ENCODE measurements at places on chromosomes 1 and 21.

DNA sequence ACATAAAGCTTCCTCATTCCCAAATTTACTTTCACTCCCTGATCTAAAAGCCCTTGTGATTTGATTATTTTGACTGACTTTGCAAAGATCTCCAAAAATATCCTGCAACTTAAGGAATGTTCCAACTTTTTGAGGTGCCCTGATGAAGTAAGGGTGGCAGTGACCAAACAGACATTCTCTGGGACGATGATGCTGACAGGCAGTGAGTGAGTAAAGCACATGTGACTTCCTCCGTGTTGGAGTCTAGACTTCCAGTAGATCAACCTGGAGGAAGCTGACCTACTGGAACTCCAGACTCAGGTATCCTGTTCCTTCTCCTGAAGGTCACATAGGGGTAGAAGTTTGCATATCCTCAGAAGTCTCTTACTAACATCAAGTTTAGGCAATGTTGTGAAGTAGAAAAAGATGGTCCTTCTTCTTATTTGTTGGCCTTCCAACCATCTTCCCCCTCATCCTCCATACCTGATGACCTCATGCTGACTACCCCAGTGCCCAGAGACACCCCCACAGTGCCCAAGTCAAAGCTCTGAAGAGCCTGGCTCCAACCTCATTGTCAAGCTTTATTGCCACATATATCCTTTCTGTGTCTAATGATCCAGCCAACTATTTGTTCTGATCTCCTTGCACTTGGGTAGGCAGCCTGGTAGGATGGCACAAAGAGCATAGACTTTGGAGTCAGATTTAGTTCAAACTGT is 16.0 kb downstream of the TNFSF4 start:
- no peak for DNase-seq

GRCh38 chr1:73627723-73628122 is 570.3 kb downstream of the LRRIQ3 start:
- no peak for DNase-seq

- DNase-seq = no peak
Measured at GRCh38 chr1:78737241-78737640, 87.6 kb downstream of the IFI44 start.

- peak; percentile 36 for DNase-seq
Measured at GRCh38 chr1:23745515-23745914, 2.2 kb downstream of the ELOA start.

DNA sequence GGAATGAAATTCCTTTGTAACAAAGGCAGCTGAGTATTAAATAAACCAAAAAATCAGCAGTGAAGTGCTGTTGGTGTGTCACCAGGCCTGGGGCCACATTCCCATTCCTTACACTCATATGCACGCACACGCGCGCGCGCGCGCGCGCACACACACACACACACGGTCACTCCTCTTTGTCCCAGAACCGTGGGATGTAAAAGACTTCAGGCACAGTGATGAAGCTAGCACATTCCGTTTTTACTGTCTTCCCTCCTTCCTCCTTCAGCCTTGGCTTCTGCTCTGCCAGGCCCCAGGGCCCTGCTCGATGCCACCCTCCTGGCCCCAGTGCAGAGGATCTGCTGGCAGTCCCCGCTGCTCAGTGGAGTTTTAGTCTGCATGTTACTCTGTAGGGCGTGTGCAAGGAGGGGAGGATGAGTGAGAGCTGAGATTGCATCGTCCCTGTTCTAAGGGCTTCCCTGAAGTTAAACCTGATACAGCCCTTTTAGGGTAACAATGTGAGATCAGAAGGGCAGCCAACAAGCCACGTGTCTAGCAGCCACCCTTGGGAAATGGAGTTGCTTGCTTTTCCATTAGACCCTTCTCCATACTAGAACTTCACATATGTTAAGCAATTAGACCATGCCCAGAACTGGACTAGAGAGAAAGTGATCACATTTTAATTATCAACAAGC is 71.7 kb upstream of the WDR26 start:
- peak; percentile 42 for DNase-seq

DNA sequence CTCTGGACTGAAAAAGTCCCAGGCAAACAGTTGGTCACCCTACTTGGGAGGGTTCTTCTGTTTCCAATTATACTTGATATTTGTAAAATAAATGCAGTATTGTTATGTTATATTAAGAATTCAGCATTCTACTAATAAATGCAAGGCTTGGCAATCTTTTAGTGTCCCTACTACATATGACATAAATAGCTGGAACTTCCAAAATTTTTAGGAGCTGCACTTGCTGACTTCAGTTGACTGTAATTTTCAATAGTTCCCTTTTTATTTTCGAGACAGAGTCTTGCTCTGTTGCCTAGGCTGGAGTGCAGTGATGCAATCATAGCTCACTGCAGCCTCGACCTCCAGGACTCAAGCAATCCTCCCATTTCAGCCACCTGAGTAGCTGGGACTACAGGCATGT is 20.0 kb downstream of the FOXD3 start:
- DNase-seq = no peak

DNA sequence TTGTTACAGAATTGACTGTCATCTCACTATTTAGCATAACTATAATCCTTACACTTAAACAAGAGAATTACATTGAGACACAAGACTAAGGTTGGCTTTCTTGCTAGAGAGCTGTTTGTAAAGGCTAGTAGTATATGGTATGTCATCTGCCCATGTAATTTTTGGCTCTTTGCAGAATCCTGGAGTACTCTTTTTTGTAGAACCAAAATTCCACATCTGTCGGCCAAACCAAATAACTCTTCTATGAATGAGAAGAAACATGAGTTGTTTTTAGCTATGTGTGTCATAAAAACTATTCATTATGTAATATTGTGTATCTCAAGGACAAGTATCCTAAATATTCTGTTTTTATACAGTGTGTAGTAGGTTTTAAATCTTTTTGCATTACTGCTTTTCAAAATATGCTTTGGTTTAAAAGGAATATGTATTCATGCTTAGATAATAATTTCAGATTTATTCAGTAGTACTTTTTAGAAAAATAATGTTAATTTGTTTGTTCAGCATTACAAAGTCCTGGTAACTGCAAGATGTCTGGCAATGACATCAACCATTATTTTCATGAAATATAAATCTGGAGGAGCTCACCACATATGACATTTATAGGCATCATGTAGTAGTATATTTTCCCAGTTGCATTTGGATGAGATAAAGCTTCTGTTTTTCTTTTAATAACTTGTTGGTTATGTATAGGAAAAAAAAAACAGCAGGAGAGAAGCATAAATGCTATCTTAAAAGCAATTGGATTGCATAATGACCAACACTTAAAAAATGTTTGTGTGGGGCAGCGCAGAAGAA is 159.8 kb downstream of the HS2ST1 start:
- DNase-seq = peak; percentile 18

DNA sequence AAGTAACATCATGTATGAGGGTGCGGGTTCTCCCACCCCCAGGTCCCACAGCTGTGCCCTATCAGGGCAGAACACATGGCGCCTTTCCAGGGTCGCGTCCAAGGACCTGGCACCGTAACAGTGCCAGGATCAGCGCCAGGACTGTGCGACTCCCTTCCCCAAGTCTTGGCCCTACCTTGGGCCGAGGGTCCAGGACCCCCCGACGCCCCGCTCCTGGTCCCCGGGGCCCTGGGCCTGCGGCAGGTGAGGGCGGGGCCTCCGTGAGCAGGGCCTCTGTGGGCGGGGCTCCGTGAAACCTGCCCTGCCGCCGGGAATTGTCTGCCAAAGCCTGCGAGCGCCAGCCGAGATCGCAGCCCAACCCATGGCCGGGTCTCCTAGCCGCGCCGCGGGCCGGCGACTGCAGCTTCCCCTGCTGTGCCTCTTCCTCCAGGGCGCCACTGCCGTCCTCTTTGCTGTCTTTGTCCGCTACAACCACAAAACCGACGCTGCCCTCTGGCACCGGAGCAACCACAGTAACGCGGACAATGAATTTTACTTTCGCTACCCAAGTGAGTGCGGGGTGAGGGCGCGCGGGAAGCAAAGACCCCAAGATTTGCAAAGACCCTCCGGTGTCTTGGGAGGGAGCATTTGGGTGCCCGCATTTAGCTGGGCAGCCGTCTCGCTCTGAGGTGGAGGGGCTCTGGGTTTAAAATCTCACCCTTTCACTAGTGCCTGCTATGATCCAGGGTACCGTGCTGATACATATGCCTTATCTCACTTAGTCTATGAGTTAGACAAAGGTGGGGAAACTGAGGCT is at the start of gene RHBG:
Gene RHBG (plus strand): TSS at position 323 of the 796 bp plus-strand sequence. CDS start 39 bp downstream, at position 362.
- DNase-seq = no peak

DNA sequence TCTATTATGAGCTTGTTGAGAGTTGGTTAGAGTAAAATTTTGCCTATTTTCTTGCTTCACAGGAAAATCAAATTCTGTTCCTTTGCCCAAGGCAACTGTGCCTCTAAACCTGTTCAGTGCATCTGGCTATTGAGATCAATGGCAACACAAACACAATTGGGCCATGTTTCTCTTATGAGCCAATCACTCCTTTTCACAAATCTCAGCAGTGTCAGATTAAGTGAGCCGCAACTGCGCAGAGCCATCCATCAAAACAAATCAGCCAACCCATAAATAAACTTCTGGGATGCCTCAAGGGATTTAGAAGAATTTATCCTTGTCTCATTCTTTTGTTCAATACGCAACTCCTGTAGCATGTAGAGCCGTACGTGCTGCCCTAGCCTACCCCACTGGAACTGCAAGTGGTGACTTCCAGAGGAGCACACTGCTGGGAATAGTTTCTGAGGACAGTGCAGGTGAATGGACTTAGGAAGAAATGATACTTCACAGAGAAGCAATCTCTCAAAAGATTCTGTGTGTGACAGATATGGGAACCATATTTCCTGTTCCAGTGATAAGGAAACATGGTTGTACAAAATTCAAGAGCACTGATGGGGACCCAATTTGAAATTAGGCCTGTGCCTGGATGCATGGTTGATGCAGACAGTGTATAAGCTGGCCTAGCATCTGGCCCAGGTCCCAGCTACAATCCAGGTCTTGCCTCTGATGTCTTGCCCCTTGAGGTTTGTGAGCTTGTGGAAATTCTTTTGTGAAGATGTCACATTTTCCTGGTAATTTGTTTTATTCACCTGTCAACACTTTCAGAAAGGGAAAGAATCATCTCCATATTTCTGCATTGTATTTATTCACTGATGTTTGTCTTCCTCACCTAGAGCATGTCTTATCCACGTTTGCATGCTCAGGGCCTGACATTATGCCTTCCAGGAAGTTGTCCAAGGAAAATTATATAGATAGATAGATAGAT is 166.2 kb downstream of the URB2 start:
- no peak for DNase-seq

- no peak for DNase-seq
Measured at GRCh38 chr1:236100799-236101198, 35.9 kb upstream of the NID1 start.

- no peak for DNase-seq
Measured at GRCh38 chr21:20440338-20440737, 557.9 kb upstream of the NCAM2 start.

Data from fibroblast of skin of scalp (primary cell).